MCF 10A (cell line): ENCODE measurements at places on chromosomes 1 and 21.

- peak; percentile 54 for DNase-seq
Measured at GRCh38 chr1:233614743-233615521, 1.0 kb downstream of the KCNK1 start.

- DNase-seq = peak; percentile 11
Measured at GRCh38 chr1:89310505-89310904, 37.8 kb upstream of the GBP5 start.

- DNase-seq = peak; percentile 76
Measured at GRCh38 chr1:31798433-31799195, 17.2 kb downstream of the SPOCD1 start.

DNA sequence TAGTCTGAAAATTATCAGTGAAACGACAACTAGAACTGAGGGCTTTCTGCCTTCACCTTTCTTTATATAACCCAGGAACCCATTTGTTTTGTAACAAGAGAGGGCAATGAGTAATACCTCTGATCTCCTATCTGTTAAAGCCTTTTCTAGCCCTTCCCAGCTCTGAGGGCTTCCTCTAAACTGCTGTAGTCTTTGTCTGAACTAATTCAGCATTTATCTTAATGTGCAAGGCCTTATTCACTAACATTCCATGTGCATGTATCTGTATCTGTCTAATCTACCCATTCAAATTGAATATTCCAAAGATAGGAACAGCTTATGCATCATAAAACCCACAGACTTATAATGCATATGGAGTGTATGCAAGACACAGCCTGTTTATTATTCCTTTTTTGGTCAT is 167.1 kb downstream of the LYPLAL1 start:
- DNase-seq = no peak

DNA sequence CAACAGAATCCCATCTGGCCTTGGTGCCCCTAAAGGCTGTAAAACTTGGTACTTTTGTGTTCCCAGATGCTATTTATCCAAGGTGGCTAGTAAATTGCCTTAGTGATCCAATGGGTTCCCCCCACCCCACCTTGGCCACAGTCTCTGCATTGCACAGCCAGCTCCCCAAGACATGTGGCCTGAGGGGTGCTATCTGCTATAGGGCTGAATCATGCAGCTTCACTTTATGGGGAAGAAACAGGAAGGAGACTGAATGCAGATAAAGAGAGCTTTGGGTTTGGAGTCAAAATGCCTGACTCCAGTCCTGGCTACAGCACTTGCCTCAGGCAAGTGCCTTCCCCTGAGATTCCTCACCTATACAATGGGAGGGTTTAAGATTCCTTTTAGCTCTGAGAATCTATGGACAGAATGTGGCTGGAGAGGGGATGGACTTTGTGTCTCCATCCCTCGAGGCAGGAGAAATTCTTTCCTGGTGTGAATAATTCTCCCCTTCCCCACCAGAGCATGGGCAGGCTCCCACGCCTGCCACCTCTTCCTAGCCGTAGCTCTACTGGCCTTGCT is 6.5 kb downstream of the RHEX start:
- no peak for DNase-seq

- peak; percentile 13 for DNase-seq
Measured at GRCh38 chr1:60331647-60332046, 258.1 kb upstream of the C1orf87 start.
